Colonic mucosa (tissue), 4 donors: ENCODE measurements at places on chromosomes 11 and 22. TPM values are rescaled to one million over a fixed set of nuclear protein-coding genes. Genes with fewer than 3 reads are reported as not detected.

Gene MYO7A
- total RNA-seq = 4.1 TPM

Gene PRR5L
- 169 TPM for total RNA-seq

GRCh38 chr11:19679952-19680828, 32.4 kb upstream of the NAV2 start:
- no peak overlapping the region for H3K4me3 ChIP-seq
- no peaks in the 10 kb centered on the region for H3K27me3 ChIP-seq
- no peaks in the 10 kb centered on the region for H3K36me3 ChIP-seq
- H3K27ac ChIP-seq = peak overlapping the region; percentile 38
- no peaks in the 10 kb centered on the region for H3K4me1 ChIP-seq

Gene GPR83
- total RNA-seq = 0.13 TPM

DNA sequence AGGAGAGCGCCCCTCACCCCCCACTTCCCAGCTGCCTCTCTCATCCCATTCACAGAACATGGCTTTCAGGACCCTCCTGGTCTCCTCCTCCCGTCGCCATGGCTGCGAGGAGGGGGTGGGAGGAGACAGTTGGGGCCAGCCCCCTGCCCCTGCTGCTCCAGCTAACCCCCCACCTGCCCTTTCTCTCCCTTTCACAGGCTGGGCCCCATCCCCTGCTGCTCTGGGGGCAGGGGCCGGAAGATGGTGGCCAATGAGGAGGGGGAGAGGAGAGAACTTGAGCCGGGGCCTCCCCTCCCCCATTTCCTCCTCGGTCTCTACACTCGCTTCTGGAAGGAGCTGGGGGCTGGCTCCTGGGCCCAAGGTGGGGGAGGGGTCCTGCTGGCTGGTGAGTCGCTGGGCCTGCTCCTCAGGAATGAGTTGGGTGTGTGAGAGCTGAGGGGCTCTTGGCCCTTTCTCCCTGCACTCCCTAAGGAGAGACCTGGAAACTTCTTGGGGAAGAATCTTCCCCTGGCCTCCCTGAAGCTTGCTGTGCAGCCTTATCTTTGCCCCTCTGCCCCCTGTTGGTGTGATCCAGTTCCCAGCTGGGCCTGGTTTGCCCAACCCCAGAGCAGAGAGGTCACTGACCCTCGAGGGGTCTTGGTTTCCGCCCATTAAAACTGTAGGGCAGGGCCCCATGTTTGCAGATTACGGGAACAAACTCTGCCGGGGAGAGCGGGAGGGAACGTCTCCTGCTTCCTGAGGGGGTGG, 10.2 kb downstream of the YPEL4 start:
- H3K4me3 ChIP-seq = no peak overlapping the region
- H3K36me3 ChIP-seq = no peaks in the 10 kb centered on the region
- no peak for DNase-seq
- no peaks in the 10 kb centered on the region for H3K4me1 ChIP-seq

Gene CRYBB2
- not detected for total RNA-seq

Gene MIAT
- 1.5 TPM for total RNA-seq

DNA sequence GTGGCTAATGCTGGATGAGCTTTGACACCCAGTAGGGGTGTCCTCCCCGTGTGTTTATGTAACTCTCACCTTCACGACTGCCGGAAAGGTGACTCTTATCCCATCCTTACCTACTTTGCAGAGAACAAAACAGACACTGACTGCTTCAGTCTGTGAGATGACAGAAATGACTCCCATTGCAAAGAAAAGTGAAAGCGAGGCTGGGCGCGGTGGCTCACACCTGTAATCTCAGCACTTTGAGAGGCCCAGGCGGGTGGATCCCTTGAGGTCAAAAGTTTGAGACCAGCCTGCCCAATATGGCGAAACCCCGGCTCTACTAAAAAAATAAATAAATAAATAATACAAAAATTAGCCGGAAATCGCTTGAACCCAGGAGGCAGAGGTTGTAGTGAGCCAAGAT, 106.4 kb upstream of the ANO1 start:
- no peaks in the 10 kb centered on the region for H3K27me3 ChIP-seq
- no peak overlapping the region for H3K4me3 ChIP-seq
- H3K36me3 ChIP-seq = no peaks in the 10 kb centered on the region
- DNase-seq = no peak
